Muscle of arm (tissue), 14 donors: ENCODE measurements at places on chromosomes 3 and 15. TPM values are rescaled to one million over a fixed set of nuclear protein-coding genes. Genes with fewer than 3 reads are reported as not detected.

CASR gene
- not detected for polyA plus RNA-seq

C3orf85 gene
- not detected for polyA plus RNA-seq

NUP210 gene
- 6.0 TPM for polyA plus RNA-seq

NMNAT3 gene
- polyA plus RNA-seq, result 5.4 TPM

- no peak for DNase-seq
Measured at GRCh38 chr3:51828297-51828696, 33.1 kb upstream of the IQCF2 start.

DNA sequence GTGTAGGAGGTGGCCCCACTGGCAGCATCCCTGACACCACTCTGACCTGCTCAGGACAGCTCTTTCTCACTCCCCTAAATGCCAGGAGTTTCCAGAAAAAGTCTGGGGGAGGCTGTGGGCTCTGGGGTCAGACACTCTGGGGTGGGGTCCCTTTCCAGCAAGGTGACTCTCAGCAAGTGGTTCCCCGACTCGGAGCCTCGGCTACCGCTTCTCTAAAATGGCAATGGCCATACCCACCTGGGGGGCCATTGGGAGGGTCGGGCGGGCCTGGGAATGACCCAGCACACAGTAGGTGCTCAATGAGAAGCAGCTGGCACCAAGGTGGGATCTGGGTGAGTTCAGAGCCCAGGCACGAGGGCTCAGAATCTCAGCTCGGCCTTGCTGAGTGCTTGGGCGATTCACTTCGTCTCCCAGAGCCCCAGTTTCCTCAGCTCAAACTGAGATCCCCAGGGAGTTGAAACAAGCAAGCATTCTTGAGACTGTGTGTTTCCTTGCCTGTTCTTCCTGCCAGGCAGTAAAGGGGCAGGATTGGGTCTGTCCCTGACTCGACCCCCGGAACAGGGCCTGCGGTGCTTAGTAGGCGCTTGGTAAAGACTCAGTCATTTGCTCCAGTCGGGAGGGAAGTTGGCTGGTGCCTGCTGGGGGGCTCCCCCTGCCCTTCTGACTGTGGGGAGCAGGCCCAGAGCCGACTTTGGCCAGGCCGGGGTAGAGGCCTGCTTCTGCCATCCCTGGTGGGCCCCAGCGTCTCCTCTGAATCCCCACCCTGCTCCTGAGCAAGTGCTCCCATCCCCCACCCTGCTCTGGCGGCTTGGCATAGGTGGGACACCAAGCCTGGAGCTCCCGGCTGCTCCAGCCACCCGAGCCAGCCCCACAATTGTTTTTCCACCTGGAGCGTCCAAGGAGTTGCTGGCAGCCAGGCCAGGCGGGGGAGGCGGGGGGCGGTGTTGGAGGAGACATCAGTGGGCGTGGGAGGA is 32.9 kb upstream of the FBLN2 start:
- peak; percentile 66 for DNase-seq

GRCh38 chr15:78927077-78927790 is 17.6 kb downstream of the CTSH start:
- no peak for DNase-seq

DNA sequence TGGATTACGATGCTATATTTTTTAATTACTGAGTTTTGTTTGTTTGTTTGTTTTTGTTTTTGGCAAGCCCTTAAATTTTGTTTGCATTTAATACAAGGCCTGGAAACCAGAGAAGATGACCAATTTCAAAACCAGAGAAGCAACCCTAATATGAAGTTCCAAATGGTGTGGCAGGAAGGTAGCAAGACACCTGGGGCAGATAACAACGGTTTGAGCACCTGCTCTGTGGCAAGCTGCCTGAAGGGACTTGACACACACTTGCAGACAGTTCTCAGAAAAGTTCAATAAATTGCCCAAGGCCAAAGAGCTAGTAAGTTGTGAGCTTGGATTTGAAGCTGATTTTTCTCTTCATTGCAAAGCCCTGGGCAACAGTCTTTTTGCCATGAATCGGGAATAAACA is 151.2 kb upstream of the UBE2E1 start:
- no peak for DNase-seq

GRCh38 chr3:7038394-7038793 is 177.5 kb downstream of the GRM7 start:
- DNase-seq, result no peak
